ENCODE measurements at places on chromosomes 13 and 19.
A peak's percentile ranks its signal among the peaks of the same experiment; 100 is the strongest.

- DNase-seq: no peak
Observed at GRCh38 chr19:19748249-19748938, 15.5 kb upstream of the ZNF14 start.

DNA sequence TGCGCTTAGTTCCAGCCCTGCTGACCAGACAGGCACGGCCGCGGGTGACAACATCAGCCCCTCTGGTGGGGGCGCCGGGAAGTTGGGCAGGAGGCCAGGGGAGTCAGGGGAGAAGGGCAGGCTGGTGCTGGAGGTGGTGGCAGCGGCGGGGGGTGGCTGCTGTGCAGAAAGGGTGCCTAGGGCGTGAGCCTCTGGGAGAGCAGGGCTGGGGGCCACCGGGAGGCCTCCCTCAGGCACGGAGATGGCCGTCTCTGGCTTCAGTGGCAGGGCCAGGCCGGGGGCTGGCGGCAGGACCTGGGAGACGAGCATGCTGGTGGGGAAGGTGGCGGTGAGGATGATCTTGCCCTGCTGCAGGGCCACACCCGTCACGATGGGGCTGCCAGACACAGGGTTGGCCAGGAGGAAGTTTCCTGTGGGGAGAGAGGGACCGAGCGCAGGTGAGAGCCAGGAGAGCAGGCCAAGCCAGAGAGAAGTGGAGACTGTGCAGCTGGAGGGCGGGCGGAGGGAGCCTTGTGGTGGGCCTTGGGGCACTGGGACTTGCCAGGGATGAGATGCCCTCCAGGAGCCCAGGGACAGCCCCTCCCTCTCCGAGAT lies 3.3 kb downstream of the SIX5 start:
- no peak for DNase-seq

GRCh38 chr13:30000370-30000765 lies 150.0 kb upstream of the UBL3 start:
- no peak for DNase-seq

DNA sequence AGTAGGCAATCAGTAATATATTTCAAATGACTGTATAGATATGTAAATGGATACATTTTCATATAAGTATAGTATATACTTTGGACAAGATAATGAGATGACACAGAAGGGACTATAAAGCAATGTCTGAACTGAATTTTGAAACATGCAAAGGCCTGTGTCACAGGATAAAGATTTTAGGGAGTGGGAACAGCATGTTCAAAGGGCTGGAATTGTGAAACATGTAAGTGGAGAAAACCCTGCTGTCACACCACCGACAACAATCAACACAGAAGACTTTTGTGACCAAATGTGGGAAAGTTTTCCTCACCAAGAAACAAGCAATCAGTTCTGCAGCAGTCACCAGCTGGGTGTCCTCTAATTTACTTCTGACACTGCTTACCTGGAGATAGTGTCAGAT lies 42.9 kb downstream of the LPAR6 start:
- no peak for DNase-seq

DNA sequence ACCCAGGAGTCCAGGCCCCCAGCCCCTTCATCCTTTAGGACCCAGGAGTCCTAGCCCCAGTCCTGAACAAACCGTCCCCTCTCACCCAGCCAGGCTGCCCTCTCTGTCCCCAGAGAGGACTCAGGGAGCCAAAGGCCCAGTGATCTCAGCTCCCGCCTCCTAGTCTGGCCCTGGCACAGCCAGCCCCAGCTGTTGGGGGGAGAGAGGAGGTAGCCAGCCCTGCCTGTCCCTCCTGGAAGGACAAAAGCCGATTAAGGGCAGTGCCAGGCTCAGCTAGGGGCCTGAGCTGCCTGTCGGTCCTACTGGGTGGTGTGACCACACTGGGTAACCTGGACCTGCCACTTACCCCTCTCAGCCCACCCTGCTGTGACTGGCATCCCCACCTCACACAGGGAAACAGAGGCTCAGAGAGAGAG lies 14.5 kb downstream of the LIPE start:
- DNase-seq: no peak

DNA sequence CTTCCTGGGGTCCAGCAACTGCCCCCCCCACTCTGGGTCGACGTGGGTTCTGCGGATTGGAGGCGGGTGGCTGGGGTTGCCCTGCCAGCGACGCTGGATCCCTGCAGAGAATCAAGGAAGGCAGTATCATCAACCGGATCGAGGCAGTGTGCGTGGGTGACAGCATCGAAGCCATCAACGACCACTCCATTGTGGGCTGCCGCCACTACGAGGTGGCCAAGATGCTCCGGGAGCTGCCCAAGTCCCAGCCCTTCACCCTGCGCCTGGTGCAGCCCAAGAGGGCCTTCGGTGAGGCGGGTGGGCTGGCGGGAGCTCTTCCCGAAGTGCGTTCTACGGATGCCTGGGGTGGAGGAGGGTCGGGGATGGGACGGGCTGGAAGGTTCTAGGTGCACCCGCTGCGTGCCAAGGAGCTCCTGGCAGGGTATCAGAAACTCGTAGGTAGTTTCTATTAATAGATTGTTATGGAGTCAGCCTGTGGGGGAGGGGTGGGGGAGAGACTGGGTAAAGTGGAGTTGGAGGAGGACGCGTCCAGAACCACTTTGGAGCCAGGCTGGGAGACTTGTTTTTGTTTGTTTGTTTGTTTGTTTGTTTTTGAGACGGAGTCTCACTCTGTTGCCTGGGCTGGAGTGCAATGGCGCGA lies 1.5 kb downstream of the GIPC3 start:
- DNase-seq: no peak

DNA sequence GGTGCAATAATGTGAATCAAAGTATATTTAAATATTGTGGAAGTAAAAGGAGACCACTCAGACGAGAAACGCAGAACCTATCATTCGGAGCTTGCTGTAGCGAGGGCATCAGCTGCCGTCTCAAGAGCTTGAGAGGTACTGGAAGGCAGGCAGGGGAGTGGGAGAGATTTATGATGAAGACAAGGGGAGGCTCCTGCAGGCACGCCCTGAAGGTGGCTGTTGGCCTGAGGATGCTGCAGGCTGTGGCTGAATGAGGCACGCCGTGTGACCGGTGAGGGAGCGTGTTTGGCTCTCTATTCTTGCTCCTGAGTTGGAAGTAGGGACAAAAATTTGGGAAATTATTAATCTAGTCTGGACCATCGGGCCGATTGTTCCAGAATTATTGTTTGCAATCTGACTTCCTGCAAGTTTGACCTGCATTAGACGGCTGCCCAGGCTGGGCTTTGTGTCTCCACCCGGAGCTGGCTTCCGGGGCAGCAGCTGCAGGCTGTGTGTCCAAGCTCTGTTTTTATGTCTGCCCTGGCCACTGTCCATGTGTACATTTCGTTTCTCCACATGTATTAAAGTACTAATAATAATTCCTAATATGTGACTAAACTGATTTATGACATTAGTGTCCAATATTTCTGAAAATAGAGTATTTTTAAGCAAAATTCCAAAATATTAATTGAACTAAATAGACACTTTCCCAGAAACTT lies 91.1 kb upstream of the ANKRD10 start:
- DNase-seq: peak; percentile 97

DNA sequence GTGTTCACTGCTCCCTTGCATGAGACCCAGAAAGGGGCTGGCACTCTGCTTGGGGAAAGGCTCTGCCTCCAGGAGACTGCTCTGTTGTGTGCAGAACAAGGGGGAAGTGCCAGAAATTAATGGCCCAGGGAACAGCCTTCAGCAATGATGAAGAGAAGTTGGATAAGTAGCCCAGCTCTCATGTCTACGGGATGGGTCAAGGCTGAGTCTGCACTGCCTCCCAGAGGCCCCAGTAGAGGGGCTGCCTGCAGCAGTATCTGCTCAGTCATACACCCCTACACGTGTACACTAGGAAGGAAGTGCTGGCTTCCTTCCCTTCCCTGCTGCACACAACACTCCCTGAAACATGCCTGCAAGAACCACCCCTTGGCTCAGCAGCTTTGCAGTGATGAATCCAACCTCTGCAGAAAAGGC lies 54.6 kb upstream of the URI1 start:
- DNase-seq: no peak
